ENCODE measurements at places on chromosomes 4 and X.

DNA sequence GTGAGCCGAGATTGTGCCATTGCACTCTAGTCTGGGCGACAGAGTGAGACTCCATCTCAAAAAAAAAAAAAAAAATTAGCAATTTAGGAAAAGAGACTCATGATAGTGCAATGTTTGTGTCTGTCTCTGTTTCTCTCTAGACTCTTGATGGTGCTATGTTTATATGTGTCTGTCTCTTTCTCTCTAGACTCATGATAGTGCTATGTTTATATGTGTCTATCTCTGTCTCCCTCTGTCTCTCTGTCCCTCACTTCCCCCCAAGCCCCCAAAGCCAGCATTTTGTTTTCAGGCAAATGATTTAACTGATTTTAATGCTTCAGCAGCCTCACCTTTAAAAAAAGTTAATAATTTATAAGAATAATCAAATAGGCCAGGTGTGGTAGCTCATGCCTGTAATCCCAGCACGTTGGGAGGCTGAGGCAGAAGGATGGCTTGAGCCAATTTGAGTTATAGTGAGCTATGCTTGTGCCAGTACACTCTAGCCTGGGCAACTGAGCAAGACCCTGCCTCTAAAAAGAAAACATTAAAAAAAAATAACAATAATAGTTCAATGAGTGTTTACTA, 6.9 kb downstream of the MOB1B start:
- no peak for DNase-seq

DNA sequence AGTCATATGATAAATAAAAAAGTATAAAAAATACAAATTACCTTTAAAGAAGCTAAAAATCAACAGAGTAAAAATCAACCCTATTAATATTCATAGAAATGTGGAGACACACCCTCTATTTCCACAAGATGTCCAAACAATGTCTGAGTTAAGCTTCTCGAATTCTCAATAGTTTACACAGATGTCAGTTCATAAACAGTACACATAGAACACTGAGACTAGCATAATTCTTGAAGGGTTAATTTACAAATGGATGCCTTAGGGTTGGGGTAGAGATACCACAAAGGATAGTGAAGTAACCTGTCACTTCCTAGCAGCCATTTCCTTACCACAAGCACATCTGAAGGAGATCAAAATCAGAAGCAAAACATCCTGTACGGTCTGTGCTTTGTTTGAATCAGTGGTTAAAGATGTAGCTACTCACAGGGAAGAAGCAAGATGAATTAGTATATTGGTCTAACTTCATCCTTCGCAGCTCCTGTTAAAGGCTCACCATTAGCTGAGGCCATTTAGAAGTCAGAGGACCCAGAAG, 2393.9 kb downstream of the ARAP2 start:
- no peak for DNase-seq

- DNase-seq, result no peak
Measured at GRCh38 chr4:57154926-57155325, 44.7 kb upstream of the IGFBP7 start.

GRCh38 chr4:1060121-1060520, 48.7 kb downstream of the FGFRL1 start:
- no peak for DNase-seq
